ENCODE measurements at places on chromosomes 3 and 15.

DNA sequence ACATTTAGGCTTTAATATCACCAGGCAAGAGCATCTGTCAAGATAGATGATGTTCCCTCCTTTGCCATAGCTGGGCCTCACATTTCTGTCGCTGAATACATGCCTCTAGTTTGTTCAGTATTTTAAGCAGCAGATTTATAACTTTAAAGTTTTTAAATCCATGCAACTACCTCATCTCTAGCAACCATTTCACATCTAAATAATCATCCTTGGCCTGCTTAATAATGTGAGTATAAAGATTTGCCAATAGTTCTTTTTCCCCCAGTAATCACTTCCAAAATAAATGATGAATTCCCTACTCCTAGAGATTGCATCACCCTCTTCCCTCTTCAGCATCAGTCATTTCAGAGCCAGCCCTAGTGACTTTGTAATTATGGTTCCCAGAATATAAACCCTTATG is 36.2 kb upstream of the FILIP1L start:
- no peak for DNase-seq

DNA sequence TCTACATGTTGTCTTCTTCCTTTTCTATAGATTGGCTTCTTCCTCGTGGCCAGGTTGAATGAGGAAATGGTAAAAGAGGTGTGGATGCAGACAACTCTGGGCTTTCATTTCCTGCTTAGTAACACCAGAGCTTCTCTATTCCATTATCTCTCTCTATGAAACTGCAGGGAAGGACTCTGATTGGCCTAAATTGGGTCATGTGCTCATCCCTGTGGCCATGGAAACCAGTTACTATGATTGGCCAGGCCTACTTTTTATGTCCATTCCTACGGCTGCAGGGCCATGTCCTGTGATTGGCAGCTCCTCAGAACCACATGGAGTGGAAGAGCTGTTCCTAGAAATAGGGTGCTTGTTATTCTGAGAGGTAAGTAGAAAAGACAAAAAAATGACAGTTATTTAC is 486.9 kb upstream of the ADAMTS9 start:
- no peak for DNase-seq

DNA sequence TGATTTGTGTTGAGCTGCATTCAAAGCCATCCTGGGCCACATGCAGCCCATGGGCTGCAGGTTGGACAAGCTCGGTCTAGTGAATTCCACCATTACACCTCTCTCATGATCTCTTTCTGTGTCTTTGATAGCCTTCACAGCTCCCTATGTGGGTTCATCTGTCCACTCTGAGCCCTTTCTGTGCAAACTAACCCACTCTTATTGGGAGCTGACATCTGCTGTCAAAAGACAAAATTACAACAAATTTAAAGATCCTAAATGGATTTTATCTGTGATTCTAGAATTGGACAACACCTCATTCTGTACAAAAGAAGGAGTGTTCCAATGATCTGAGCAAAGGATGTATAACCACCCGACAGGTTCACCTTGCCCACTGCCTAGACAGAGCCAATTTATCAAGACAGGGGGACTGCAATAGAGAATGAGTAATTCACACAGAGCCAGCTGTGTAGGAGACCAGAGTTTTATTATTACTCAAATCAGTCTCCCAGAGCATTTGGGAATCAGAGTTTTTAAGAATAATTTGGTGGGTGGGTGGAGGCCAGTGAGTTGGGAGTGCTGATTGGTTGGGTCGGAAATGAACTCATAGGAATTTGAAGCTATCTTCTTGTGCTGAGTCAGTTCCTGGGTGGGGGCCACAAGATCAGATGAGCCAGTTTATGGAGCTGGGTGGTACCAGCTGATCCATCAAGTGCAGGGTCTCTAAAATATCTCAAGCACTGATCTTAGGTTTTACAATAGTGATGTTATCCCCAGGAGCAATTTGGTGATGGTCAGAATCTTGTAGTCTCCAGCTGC is 2.6 kb upstream of the XYLB start:
- no peak for DNase-seq

GRCh38 chr3:187570776-187571175 is 99.4 kb downstream of the SST start:
- DNase-seq = no peak

DNA sequence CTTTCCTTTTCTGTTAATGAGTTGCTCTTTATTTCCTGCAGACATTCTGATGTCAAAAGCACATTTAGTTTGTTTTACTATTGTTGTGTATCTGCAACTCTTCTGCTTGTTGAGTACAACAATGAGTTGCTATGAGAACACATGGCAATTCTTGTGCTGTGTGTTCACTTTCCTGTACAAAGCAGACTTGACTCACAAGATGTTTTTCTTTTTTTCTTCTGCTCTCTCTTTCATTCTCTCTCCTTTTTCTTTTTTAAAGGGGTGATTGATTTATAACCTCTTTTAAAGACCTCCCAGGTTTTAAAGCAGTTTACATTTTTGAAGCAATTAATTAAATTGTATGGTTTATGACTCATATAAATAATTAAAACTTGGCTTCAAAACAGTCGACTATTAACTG is 31.6 kb upstream of the ABHD10 start:
- no peak for DNase-seq

GRCh38 chr3:98325055-98325454 is 28.6 kb upstream of the OR5K4 start:
- no peak for DNase-seq

- no peak for DNase-seq
Observed at GRCh38 chr3:57382933-57383332, 90.4 kb upstream of the ASB14 start.

DNA sequence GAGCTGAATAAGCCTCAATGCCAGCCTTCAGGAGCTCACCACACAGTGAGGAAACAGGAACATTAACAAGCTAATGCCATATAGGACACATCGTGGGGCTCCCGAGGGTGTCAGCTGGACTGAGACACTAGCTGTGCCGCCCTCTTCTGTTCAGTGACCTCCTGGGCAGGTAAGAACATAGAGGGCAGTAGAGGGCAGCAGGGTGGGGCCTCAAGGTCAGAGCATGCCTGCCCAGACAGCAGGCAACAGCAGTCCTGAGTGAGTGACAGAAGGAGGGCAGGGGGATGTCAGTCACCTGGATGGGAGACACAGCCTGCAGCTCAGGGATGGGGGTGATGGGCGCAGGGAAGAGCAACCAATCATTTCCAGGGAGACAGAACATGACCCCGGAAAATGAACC is 15.5 kb downstream of the NTRK3 start:
- no peak for DNase-seq

DNA sequence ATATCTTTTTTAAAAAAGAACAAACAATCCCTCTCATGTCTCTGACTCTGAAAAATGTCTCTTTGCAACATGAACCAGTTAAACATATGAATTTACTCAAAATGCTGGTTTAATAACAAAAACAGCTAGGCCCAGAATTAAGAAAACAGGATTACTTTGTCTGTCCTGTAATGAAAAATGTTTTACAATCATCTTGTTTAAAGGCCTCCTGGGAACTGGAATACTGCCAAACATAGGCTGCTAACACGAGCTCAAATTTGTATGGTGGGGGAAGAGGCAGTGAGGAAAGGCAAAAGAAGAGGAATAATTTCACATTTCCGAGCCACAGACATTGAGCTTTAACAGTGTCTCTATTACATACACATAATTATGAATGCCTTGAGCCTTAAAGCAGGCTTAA is 61.7 kb upstream of the PPIB start:
- no peak for DNase-seq

DNA sequence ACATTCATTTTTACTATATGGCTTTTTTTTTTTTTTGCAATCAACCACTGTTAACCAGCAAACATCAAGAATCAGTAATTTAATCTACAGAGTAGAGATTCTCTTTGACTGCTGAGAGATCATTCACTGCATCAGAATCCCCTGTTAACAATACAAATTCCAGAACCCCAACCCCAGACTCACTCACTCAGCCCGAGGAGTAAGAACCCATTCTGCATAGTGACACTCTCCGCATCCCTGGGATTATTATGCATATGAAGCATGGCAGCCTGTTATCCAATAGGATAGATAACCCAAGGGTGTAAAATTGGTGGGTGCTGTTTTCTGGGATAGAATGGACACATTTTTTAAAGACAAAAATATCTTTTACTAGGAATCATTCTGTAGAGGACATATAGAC is 76.3 kb upstream of the CCDC39 start:
- DNase-seq = no peak
